Activated CD4-positive, alpha-beta T cell treated with anti-CD3 and anti-CD28 coated beads for 36 hours (primary cell): ENCODE measurements at places on chromosomes 12 and 14. TPM values are rescaled to one million over a fixed set of nuclear protein-coding genes. Genes with fewer than 3 reads are reported as not detected.

Gene FAR2
- total RNA-seq, result 8.1 TPM

Gene RTN1
- not detected for total RNA-seq

Gene RPL6
- 2,097 TPM for total RNA-seq

Gene ACVRL1
- total RNA-seq, result not detected

Gene PTGER2
- 2.4 TPM for total RNA-seq

Gene MARCHF9
- 20.9 TPM for total RNA-seq

- DNase-seq, result no peak
These were observed 533.3 kb downstream of the LRFN5 start for GRCh38 chr14:42140001-42140400.

DNA sequence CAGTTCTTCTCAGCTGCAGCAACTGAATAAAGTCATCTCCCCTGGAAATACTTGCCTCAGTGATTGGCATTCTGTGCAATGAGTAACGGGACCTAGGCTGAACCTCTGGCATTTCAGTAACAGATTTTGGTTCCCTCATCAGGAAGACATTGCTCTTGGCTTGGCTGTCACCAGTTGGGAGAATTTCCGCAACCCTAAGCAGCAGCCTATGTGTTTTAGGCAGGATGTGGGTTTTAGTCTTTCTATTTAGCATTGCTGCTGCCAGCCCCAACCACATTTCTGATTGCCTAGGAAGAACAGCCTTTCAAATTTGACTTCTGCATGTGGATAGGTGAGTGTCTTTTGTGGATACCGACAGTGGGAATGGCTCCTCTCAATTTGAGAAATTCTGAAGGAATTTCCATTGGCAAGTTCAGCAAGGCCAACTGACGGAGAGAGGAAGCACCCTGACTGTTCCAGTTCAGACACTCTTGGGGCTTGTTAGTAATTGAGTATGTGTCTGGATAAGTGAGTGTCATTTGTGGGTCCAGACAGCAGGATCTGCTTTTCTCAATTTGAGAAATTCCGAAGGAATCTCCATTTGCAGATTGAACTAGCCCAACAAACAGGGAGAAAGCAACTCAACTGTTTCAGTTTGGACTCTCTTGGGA, 19.0 kb upstream of the CLEC2A start:
- peak; percentile 44 for DNase-seq

DNA sequence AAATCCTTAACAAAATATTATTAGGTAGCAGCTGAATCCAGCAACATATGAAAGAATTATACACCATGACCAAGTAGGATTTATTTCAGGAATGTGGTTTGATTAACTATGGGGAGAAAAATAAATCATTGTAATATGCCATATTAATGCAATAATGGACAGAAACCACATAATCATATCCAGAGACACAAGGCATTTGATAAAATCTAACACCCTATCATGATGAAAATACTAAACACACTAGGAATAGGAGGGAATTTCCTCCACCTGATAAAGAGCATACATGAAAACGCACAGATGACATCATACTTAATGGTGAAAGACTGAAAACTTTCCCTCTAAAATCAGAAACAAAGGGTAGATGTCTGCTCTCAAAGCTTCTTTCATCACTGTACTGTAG, 238.9 kb downstream of the PHLDA1 start:
- DNase-seq, result no peak

- DNase-seq, result no peak
These were observed 288.0 kb downstream of the TRHDE start for GRCh38 chr12:72560003-72560769.

DNA sequence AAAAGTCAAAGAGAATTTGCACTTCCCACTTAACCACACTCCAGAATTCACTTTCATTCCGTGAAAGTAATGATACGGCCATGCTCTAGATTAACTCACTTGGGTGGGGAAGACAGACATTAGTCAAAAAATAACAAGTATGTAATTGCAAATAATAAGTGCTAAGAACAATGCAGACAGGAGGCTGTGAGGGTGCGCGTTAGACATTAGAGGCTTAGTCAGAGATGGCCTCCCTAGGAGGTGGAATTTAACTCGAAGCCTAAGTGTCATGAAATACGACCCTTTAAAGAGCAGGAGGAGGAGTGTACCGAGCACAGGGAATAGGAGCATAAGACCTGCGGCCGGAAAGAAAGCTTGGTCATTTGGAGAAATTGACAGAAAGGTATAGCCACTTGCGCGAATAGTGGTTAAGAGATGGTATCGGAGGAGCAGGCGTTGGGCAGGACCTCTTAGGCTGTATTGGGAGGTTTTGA, 628 bp downstream of the SNRPF start:
- peak; percentile 36 for DNase-seq

GRCh38 chr12:7118881-7119280, 9.8 kb downstream of the RBP5 start:
- peak; percentile 1 for DNase-seq

- no peak for DNase-seq
These were observed 44.3 kb downstream of the TMTC2 start for GRCh38 chr12:82730953-82731459.

DNA sequence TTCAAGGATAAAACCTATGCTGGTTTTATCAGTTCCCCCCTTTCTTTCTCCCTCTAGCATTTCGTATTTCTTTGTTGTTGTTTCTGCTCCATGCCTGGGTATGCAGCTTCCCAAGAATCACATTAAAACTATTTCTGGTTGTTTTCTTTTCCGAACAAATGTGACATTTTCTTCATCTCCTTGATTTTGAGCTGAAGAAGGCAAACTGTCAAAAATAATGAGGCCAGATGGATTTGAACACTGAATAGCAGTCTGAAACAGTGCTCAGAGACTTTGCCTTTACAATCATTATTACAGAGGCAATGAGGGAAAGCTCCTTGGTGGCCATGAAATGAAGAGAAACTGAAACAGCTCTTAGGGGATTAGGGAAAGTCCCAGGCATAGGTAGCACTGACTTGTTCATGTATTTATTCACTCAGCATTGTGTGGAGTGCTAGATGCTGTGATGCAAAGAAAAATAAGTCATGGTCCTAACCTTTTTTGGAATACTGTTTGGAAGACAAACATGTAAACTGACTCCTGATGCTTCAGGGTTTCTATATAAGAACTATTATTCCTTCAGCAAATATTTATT, 319.5 kb downstream of the FUT8 start:
- peak; percentile 11 for DNase-seq

- DNase-seq, result no peak
These were observed 25.6 kb upstream of the MBIP start for GRCh38 chr14:36346052-36346451.

DNA sequence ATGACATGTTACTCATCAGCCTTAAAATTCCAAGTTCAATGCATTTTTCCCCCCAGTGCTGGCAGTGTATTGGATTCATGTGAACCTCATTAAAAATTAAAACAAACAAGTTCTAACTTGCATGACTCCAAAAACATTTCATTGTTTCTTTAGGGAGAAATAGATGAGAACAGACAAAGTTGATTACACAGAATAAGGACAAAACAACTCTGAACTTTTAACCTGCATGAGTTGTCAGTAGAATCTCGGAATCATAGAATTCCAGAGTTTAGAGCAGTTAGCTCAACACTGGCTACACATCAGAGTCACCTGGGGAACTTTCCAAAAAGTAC, 127.5 kb downstream of the TMX1 start:
- no peak for DNase-seq

DNA sequence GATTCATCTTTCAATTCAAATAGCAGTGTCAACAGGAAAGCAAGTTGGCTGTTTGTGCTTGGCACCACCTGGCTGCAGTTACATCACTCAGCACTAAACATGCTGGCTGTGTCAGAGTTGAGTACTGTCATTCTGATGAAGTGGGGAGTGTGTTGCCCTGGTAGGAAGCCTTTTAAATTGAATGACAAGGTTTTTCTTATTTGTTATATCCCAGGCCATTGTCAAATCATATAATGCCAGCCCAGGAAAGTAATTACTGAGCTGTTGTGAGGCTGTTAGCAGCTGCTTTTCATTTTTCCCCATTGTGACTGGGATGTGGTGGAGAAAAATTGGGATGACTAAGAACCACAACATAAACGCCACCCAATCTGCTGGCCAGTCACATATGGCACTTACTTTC, 106.5 kb upstream of the PRKD1 start:
- DNase-seq, result no peak

- DNase-seq, result no peak
These were observed 124.6 kb downstream of the ETV6 start for GRCh38 chr12:11773889-11774677.

DNA sequence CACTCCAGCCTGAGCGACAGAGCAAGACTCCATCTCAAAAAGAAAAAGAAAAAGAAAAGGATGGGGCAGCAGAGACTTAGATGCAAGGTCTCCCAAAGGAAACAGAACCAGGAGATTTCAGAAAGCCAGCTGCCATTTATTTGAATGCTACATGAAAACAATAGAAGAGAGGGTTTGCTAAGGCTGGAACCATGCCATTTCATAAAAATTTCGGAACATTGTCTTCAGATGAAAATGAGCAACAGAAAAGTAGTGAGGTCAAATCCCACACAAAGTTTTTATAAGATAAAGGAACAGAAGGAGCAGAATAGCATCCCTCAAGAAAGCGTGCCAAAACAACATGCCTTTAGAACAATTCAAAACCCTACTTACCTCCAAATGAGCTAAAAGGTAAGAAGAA, 175.3 kb downstream of the ETV6 start:
- no peak for DNase-seq

- DNase-seq, result peak; percentile 57
These were observed 147.6 kb downstream of the PAH start for GRCh38 chr12:102769323-102769916.

GRCh38 chr14:53979113-53979681, 22.6 kb upstream of the BMP4 start:
- DNase-seq, result no peak

DNA sequence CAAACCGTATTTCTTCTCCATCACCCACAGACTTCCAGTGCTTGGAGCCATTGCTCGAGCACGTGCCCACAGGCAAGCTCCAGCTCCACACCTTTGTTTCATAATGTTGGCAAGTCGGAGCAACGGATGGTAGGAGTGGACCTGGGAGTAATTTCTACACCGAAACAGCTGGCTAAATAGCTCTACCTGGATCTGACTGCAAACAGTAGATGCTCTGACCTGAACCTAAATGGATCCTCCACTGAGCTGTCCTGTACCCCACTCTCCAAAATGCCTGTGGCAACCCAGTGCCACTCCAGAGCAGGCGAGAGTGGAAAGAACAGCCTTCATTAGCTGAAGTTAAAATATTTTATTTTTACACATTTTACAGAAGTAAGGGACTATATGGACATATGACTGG, 108.7 kb downstream of the BMP4 start:
- DNase-seq, result no peak

- DNase-seq, result no peak
These were observed 97.6 kb downstream of the EFCAB11 start for GRCh38 chr14:89856871-89857345.

GRCh38 chr14:57403521-57403864, 13.1 kb downstream of the NAA30 start:
- DNase-seq, result no peak

GRCh38 chr14:70771781-70772212, 37.5 kb downstream of the MAP3K9 start:
- DNase-seq, result no peak

GRCh38 chr12:23039834-23040233, 414.9 kb downstream of the ETNK1 start:
- no peak for DNase-seq

GRCh38 chr14:89540009-89540829, 123.2 kb upstream of the FOXN3 start:
- no peak for DNase-seq

- DNase-seq, result no peak
These were observed 29.3 kb downstream of the P2RX2 start for GRCh38 chr12:132647858-132648257.

GRCh38 chr12:112685321-112685720, 106.2 kb upstream of the RPH3A start:
- no peak for DNase-seq

DNA sequence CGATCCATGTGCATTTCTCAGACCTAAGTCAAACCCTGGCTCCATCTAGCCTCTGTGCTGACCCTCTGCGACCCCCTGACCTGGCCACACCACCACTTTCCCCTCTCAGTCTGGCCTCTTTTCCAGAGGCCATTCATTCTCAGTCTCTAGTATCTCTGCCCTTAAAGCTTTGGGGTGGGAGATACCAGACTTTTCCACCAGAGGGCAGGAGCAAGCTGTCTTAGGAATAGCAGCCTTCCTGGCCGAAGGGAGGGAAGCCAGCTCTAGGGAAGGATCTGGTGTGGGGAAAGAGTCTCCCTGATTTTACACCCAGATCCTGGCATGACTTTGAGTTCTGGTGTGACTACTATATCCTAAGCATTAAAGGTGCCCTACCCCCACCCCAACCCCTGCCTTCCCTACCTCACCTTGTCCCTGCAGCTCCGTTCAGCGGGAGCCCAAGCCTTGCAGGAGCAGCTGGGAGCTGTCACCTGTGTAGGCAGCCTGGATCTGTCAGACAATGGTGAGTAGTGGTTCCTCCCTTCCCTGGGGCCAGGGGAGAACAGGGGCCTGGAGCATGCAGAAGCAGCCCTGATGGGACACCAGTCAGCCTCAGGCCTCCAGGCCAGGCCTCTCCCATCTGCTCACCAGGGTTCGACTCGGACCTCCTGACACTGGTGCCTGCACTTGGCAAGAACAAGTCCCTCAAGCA, 6.6 kb downstream of the CARMIL3 start:
- DNase-seq, result peak; percentile 73

DNA sequence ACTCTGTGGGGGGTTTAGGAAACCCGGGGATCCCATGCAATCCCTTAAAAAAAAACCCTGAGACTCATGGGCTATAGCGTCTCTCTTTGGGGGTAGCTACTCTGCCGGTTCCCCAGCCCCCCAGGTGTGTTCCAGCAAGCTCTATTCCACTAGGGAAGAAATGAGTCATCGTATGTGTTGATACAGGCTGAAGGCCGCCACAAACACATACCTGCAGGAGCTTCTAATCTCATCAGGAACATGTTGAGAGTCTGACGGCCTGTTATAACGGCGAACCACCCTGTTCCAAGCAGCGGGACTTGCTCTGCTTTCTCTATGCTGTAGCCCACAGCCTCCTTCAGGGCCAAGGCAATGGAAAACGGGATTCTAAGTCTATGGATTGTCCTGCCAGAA, 977 bp upstream of the KRT5 start:
- DNase-seq, result no peak

DNA sequence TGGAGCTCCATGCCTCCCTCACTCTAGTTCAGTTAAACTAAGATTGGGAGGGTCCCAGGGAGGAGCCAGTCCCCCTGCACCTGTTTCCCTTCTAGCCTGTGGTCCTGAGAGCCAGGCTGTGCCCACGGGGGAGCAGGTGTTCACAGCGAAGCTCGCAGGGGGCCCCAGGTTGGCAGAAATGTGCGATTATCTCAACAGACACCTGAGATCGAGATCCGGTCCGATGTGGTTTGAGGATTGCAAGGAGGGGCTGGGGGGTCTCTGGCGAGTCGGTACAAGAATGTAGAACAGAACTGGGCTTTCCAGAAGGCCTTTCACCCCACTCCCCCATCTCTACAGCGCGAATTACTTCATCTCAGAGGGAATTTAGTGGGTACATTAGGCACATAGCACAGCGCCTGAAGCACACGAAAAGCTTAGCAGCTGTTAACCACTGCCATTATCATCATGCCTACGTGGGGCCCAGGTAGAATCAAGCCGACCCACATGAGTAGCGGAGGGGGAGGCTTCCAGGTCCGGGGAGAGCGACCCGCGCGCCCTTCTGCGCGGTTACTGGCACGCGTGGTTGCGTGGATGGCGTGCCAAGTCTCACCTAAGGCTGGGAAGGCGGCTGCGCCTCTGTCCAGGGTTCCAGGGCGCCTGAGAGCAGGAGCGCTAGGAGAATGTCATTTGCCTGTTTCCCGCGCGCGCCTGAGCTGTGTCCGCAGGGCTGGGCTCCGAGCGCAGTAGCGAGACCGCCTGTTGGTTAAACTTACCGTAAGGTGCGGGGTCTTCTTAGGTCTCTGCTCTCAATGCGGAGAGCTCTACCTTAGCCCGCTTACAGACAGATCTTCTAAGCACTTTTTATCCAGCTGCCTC, 1539.5 kb upstream of the TMEM132C start:
- DNase-seq, result no peak
